Epithelial cell of proximal tubule (primary cell): ENCODE measurements at places on chromosomes 1 and 21.

- DNase-seq = no peak
These were observed 8.9 kb upstream of the ZNF326 start for GRCh38 chr1:89986020-89986419.

DNA sequence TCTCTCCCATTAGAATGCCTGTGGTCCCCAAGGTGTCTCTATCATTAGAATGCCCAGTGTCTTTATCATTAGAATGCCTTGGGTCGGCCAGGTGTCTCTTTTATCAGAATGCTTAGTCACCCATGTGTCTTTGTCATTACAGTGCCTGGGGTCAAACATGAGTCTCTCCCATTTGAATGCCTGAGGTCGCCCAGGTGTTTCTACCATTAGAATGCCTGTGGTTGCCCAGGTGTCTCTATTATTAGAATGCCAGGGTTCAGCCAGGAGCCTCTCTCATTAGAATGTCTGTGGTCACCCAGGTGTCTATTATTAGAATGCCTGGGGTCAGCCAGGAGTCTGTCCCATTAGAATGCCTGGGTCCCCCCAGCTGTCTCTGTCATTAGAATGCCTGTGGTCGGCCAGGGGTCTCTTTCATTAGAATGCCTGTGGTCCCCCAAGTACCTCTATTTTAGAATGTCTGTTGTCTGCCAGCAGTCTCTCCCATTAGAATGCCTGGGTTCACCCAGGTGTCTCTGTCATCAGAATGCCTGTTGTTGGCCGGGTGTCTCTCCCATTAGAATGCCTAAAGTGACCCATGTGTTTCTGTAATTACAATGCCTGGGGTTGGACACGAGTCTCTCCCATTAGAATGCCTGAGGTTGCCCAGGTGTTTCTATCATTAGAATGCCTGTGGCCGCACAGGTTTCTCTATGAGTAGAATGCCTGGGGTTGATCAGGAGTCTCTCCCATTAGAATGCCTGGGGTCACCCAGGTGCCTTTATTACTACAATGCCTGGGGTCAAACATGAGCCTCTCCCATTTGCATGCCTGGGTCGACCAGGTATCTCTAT is 57.1 kb downstream of the RNF187 start:
- DNase-seq = no peak

- no peak for DNase-seq
These were observed 137.1 kb upstream of the MAGI3 start for GRCh38 chr1:113253187-113253586.

DNA sequence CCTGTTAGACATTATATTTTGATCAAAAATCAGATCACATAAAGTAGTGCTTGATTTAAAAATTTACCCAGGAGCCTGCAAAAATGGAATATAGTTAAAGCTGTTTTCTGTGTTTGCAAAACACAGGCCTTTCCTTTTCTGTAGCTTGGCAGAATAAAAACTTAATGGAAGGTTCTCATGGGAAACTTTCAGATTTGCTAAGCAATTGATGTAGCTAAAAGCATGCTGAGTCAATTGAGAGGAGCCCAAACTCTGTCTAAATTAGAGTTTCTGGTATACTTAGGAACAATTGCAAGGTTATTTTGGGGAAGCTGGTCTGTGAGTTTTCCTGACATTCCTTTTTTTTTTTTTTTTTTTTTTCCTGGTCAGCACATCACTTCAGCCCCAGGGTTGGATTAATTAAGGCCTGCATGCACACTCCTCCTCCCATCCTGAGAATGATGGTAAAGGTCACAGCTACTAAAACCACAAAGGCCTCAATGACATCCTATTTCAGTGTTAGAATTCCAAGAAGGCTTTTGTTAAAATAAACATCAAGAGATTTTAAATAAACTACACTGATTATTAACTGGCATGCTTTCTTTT is 608.7 kb downstream of the PLPP3 start:
- no peak for DNase-seq

- DNase-seq = no peak
These were observed 43.2 kb upstream of the ST6GALNAC5 start for GRCh38 chr1:76824106-76824505.

- no peak for DNase-seq
These were observed 1326.5 kb upstream of the B3GALT2 start for GRCh38 chr1:194512957-194513356.

- DNase-seq = no peak
These were observed at the start of gene AVPR1B for GRCh38 chr1:206117151-206117948. Gene AVPR1B, minus strand, starts transcription at chr1:206117388. Its CDS starts 498 bp downstream, at chr1:206116890.

- no peak for DNase-seq
These were observed 98.7 kb downstream of the CRYAA start for GRCh38 chr21:43267391-43268085.

DNA sequence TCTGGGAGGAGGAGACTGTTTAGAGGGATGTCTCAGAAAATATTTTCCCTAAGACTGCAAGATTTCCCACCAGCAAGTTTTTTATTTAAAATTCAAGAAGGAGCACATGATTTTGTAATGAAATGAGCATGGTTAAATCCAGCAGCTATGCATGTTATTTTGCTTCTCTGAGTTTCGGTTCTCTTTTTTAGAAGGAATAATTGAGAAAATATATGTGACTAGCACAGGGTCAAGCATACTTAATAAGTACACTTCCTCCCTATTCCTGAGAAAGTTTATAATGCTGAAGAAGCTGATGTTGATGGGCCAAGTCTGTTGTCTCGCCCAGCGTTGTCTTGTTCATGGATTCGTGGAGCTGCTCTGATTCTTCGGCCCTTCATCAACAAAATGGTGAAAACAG is 51.2 kb downstream of the EXO1 start:
- DNase-seq = no peak

DNA sequence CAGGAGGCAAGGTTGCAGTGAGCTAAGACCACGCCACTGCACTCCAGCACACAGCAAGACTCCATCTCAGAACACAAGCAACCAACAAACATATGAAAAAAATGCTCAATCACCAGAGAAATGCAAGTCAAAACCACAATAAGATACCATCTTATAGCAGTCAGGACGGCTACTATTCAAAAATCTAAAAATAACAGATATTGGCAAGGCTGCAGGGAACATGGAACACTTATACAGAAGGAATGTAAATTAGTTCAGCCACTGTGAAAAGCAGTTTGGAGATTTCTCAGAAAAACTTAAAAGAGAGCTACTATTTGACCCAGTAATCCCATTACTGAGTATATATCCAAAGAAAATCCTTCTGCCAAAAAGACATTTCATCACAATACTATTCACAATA is 27.6 kb upstream of the POGK start:
- DNase-seq = no peak

DNA sequence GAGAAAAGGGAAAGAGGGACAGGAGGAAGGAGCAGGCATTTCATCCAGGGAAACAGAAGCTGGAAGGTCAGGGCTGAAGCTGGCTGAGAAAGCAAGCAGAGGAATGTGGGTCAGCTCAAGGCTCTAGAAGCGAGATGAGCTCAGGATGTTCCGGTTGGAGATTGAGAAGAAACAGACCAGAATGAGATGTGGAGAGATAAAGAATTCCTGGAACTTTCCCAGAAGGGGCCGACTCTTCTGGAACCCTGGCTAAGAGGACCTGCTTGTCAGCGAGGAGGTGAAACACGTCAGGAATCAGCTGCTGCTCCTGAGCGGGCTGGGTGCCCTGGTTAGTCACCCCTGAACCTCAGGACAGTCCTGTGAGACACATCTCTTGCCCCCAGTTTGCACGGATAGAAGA is 75.9 kb downstream of the HUNK start:
- no peak for DNase-seq

DNA sequence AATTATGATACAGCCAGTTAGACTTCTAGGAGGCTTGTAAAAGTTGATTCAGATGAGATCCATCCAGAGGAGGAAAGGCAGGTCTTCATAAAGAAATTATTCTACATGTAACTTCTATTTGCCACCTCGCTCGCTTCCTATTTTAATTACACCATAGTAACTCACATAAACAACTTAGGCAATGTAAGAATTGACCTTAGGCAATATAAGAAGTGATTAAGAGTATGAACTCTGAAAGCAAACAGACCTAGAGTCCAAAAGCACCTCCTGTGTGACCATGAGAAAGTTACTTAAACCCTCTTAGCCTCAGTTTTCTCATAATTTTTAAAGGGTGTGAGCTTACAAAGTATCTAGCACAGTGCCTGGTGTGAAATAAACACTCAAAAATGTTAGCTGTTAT is 192.7 kb upstream of the NFIA start:
- DNase-seq = no peak

DNA sequence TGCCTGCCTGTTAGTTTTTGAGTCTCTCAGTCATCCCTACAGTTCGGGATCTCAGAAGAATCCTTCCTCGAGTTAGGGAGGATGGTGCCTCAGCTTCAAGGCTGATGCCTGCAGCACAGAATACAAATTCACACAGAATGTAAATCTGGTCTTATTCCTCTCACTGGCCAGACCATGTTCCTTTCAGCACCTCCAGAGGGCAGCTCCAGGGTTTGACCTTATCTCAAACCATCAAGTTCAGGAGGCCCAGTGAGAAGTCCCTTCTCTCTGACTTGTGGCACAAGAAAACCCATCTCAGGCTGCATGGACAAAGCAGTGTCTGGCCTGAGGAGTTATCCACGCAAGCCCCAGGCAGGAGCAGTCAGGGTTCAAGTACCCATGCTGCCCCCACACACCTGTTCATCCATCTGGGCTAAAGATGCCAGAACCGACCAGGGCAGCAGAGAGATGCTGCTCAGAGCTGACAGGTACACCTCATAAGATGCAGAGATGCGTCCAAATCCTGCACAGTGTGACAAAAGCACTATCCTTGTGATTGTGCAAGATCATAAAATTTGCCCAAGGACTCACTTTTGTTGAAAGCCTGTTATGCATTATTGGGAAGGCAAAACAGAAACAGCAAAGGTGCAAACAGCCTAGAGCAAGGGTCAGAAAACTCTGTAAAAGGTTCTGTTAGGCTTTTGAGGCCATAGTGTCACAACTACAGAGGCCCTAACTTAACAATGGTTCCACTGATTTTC is 49.8 kb downstream of the BCAR3 start:
- no peak for DNase-seq
